Right ventricle myocardium superior (tissue), 1 donor: ENCODE measurements at places on chromosomes 5 and 9. TPM values are rescaled to one million over a fixed set of nuclear protein-coding genes. Genes with fewer than 3 reads are reported as not detected.

DNA sequence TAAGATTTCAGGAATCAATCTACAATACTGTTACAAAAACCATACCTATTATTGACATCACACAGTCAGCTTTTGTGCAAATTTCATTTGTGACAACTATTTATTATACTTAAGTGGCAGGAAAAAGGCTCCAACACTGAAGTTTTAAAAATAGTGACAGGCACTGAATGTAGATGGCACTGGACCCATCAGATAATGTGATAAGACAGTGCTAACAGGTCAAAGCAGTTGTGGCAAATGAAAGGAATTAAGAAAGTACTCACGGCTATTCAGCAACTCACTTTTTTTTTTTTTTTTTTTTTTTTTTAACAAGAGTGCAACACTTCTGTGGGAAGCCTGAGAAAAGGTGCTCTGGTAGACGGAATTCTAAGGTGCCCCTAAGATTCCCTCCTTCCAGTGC is 115.0 kb upstream of the MEF2C start:
- no peak for DNase-seq

DNA sequence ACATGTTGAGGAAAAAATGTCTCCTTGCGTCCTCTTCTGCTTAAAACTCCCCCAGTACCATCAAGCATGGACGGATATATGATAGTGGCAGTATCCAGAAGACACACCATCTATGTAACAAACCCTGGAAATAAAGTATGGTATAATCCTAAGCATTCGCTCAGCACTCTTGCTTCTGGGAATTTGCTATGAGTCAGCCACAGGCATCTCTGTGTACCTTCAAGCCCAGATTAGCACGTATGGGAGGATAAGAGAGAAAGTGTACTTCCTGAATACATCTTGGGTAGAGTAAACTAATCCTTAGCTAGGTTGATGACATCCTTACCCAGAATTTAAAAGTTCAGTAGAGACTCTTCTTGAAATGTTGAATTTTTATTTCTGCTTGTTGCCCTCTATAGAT is 71.2 kb downstream of the GHR start:
- no peak for DNase-seq

- no peak for DNase-seq
Measured at GRCh38 chr9:116430849-116431248, 256.3 kb upstream of the TRIM32 start.

GRCh38 chr5:174589599-174589998 is 134.8 kb upstream of the MSX2 start:
- no peak for DNase-seq

GRCh38 chr5:116681334-116682013 is 106.9 kb upstream of the SEMA6A start:
- no peak for DNase-seq

DNA sequence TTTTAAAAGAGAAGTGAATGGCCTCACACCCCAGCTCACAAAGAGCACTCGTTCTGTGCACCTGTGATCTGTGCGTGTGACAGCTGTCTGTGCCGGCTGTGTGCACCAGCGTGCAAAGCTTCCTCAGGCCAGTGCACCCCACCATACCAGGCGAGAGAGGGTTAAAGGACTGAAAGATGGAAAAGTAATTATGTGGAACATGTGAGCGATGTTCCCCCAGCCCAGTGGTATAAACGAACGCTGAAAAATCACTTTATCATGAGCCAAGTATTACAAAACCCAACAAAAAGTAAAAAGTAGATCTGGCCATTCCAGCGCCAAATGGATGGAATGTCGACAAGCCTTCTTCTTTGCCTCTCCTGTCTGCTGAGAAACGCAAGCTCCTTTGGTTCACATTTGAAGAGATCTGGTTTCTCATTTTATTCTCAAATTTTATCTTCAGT is 53.7 kb downstream of the IPPK start:
- no peak for DNase-seq

DNA sequence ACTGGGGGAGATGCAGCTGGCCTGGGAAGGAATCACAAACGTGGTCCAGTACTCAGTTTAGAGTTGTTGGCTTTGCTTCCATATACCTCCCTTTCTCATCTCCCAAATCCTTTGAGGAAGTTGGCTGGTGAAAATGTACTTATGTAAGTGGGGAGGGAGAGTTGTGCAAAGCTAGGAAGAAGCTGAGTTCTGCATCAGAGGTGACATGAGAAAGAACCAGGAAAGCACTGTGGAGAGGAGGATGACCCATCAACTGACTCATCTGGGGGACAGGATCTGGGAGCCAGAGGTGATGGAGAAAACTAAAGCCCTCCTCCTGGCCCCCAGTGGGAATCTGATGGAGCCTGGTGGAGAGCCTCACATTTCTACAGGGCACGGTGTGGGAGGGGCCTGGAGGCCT is 16.2 kb downstream of the KCNMB1 start:
- no peak for DNase-seq

DNA sequence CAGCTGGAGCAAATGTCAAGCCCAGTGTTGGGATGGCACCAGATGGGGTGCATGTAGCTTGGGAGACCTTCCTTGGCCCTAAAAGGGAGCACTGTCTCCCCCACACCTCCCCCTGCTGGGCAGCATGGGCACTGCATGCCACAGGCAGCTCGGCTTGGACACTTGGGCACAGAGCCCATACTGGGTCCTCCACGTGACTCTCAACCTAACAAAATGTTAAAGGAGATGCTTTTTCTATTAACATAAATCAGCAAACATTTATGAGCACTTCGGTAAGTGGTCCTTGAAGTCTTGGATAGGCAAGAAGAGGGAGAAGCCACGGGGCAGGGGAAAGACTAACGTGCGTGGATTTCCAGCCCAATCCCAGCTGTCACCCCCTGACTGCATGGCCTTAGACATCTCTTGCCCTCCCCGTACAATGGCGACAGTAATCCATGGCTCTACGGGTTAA is 23.9 kb upstream of the MAPK9 start:
- DNase-seq, result peak; percentile 80

DNA sequence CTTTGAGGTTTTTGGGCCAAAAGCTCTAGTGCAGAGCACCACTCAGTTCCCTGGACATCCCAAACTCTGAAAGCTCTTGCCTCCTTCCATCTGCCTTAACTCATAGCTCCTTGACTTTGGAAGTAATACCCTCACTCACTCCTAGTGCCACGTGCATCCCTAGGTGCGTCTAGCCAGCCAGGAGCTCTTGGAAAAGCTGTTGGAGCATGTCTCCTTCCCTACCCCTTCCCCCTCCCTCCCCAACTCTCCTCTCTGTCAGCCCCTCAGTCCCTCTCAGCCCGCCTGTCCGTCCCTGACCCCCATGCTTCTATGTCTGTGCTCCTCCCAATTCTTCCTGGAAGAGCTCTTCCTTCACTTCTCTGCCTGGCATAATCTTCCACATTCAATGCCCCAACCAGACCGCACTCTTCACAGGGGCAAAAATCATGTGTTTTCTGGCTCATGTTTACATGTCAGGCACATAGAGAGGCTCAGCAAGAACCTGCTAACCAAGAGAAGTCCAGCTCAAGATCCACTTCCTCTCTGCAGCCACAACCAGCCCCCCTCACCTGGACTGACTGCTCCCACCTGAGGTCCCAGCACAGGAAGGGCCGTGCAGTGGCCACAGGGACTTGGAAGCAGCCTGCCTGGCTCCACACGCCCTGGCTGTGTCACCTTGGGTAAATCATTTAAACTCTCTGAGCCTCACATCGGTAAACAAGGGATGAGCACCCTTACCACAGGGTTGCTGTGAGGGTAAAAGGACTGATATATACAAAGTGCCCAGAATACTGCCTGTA is 58.4 kb downstream of the WHRN start:
- no peak for DNase-seq

GRCh38 chr5:10581867-10582511 is 18.1 kb downstream of the ANKRD33B start:
- DNase-seq, result no peak

DNA sequence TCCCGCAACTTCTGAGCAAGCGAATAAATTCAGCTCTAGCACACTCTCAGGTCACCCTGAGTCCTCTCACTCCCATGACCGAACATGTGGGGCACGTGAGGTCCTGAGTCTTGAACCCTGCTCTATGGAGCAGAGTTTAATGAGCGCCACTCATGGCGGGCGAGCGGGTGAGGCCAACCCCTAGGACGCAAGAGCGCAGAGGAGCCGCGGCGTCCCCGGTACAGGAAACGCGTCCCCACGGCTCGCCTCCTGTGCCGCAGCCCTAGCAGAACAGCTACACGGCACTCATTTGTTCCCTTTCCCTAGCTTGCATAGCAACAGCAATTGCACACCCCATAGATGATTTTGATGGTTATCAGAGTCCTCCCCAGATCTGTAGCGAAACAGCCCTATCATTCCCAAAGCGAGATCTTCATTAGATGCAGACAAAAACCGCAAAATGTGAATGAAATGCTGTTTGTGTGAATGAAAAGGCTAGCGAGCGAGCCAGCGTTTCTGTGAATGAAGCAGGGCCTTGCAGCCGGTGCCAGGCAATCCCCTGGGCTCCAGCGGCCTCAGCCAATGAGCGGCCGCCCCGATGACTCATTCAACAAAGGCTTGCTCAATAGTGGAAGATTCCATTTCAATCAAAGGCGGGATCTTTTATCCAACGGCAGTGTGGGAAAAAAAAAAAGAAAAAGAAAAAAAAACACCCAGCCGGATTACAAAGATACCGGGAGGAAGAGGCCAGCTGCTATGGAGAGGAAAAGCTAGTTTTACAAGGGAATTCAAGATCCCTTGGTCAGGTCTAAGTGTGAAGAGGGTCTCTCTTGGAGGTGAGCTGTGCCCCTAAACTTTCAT is 1.5 kb upstream of the SHC3 start:
- peak; percentile 92 for DNase-seq

GRCh38 chr9:111961575-111961974 is 65.0 kb downstream of the UGCG start:
- no peak for DNase-seq

- DNase-seq, result no peak
Measured at GRCh38 chr9:87076825-87077224, 129.5 kb upstream of the GAS1 start.

DNA sequence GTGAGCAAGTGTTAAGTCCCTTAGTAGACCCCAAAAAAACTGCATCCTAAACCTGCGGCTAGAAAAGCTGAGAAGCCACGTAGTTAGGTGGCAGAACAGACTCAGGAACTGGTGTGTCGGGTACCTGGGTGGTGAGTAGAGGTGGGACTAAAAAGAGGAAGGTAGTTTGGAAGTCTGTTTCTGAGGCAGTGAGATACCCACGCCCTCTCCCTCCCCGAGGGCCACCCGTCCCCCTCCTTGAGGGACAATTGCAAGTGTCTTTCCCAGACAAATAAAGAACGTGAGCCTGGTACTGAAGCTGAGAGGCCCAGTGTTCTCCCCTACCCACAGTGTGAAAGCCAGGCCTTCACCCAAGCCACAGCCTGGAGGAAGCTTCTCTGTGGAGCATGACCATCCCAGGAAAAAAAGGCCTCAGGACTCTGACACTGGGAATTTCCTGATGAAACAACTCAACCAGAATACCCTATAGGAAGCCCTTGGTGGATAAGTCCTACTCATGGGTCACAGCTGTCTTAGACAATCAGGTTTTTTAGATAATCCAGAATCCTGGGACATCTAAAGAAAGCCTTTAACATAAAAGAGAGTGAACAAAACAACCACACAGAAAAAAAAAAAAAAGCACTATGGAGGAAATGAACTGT is 7.0 kb upstream of the CD74 start:
- DNase-seq, result peak; percentile 13

DNA sequence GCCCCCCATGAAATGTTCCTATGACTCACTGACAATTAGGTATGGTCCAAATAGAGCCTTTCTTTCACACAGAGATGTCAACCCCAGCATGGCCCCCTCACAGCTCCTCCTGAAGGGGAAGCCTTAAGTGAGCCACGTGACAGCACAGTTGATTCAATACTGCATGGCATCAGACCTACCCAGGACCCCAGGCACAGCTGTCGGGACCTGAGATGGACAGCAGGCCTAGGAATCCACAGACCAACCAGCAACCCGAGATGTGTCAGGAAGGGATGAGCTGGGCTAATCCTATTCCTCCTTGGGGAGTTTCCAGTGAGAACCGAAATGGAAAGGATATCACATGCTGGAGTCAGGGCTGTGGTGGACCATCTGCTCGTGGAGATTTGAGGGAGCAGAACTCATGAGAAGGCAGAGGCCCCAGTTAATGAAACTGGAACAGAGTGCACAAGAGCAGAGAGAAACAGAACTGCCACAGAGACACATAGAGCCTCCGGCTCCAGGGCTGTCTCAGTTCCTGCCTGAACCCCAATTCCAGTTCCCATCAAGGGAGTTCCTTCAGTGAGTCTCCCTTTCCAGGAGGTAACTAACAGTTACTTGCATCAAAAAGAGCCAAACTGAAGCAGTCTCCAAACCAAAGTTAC is 42.1 kb upstream of the SMIM23 start:
- DNase-seq, result no peak

DNA sequence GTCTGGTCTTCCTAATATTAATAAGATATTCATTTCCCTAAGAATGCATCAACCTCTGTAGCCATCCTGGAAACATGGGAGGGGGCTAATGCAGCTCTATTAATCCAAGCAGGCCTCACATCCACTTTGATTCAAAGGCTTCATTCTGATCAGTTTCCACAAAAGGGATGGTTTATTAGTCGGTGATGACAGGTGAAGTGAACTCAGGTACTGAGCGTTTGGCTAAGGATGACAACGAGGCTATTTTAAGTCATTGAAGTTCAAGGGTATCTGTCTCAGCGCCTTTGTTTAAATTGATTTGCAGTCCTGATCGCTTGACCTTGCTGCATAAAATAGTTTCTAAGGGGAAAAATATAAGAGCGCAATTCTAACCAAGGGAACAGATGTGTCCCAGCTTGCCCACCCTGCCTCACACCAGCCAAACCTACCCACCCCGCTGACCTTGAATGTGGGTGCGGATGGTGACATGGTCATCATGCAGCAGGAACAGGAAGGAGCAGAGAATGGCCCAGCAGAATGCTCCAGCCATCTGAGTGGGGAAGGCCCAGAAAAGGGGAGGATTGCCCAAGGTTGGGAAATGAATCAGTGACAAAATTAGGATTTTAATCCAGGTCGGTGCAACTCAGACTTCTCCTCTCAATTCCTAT is 70.5 kb upstream of the ZNF618 start:
- DNase-seq, result no peak

- no peak for DNase-seq
Measured at GRCh38 chr5:25091921-25092320, 447.1 kb upstream of the CDH10 start.

DNA sequence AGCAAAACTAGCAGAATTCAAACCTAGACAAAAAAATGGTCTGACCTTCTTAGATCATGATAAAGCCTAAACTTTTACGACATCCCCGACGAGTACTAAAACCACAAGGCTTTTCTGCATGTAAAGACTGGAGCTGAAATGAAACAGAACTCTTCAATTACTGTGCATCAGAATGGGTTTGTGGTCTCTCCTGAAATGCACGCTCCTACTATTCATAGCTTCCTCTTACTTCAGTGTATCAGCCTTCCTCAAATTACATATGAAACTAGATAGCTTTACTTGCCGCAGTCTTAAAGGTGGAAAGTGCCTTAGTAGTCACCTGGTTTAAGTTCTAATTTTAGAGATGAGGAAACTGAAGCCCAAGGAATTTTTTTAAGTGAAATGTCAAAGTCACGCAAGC is 24.6 kb upstream of the MED10 start:
- DNase-seq, result no peak

- no peak for DNase-seq
Measured at GRCh38 chr5:135472141-135472540, 20.0 kb upstream of the TIFAB start.

IL31RA gene
- not detected for total RNA-seq

ATP10B gene
- not detected for total RNA-seq

CCDC152 gene
- 0.56 TPM for total RNA-seq

C5orf52 gene
- not detected for total RNA-seq

SPATA31A3 gene
- not detected for total RNA-seq

FCN2 gene
- 0.30 TPM for total RNA-seq

ARPC5L gene
- total RNA-seq, result 37.8 TPM

CREBRF gene
- total RNA-seq, result 23.9 TPM

IFNA21 gene
- not detected for total RNA-seq

SEMA5A gene
- 27.1 TPM for total RNA-seq

PAEP gene
- not detected for total RNA-seq
